Activated CD4-positive, alpha-beta T cell treated with anti-CD3 and anti-CD28 coated beads, Interleukin-2, amount 50 U/mL, for 4 hours (primary cell): ENCODE measurements at places on chromosomes 5 and 9.

GRCh38 chr5:67998709-67999261 lies 216.8 kb upstream of the PIK3R1 start:
- no peak for DNase-seq

GRCh38 chr9:96232539-96233241 lies 69.3 kb downstream of the HSD17B3 start:
- DNase-seq: no peak

DNA sequence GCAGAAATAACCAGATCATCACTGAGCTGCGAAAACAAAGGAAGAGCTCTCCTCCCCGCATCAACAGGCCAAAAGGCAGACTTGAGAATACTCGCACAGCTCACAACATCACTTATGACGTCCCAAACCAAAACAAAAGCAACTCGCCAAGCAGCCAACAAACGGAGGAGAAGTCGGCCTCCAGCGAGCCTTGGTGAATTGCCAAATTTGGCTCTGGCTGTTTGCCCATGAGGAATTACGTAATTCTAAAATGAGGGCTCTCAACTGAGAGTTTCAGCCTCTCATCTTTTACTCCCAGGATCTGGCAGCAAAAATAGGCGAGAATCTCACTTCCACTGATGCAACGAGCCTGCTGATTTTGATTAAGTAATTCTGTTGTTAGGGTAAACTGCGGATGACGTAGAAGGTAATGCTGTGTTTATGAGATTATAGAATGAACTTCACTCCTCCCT lies 51.7 kb upstream of the SEMA6A start:
- DNase-seq: no peak

GRCh38 chr5:172828911-172829431 lies 5.1 kb upstream of the ERGIC1 start:
- no peak for DNase-seq

DNA sequence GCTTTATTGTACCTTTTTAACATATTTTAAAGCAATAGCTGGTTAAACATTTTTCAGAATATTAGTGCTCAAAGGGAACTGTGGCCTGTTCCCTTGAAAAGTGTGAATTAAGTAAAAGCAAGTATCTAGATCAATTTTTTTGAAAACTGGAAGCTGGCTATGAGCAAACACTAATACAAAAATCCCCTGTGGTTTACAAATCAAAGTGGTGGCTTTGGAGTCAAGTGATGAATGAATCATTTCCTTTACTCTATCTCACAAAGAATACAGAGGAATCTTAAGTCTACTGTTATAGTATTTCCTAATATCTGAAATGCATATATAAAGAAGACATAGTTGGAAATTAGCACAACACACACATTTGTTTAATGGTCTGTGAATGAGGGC lies 212.4 kb upstream of the C9orf72 start:
- no peak for DNase-seq

DNA sequence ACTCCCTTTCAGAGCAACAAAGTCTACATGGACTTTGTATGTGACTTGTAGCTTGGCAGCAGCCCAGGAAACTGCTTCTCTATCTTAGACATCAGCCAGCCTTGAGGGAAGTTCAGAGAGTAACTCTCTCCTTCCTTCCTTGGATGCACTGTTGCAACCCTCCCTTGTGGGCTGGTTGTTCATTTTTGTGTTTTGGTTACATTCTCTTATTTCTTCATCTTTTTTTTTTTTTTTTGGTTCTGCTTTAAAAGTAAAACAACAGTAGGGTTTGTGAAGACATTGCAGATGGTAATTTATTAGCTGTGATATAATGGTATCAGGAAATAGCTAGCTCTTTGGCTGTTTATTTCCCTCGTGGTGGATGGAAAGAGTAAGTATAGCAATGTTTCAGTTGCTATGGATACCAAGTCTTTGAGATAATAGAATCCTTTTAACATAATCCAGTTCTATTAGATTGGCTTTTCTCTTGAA lies 97.9 kb upstream of the MAMDC2 start:
- DNase-seq: no peak

DNA sequence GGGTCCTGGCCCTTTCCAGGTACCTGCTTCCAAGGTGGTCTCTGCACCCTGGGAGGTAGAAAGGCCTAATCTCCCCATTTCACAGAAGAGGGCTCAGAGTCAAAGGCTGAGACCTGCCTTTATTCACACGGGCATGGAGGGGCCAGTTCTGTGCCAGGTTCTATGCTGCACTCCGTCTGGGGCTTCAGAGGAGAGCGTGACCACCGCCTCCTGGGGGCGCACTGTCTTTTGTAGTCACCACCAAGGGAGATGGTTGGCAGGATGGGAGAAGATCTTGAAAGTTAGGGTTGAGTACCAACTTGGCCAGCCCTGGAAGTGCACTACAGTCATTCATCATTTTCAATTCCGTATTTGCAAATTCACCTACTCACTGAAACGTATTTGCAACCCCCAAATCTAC lies 23.7 kb upstream of the PRDM12 start:
- no peak for DNase-seq

DNA sequence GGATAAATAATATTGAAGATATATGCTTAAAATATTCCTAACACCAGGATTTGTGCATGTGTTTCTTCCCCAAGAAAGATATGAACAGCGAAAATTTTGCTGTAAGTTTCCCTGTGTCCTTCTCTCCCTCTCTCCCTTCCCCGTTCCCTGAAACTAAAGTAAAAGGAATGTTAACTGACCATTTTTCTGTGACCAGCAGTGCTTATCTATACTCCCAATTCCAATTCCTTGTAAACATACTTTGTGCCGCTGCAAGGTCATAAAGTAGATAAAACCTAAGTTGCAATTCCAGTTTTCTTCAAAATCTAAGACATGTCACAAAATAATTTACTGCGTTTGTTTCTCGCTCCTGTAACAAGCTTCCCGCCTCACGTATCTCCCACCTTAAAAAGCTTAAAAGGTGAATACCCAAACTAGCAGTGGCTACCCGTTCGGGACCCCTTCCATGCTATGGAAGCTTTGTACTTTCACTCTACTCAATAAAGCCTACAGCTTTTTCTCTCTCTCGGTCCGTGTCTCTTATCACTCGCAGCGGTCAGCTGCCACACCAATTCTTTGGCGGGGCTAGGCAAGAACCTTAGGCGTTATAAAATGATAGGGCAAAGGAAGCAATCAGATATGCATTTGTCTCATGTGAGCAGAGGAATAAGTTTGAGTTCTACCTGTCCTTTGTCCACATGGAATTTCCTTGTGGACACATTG lies 1798.0 kb downstream of the EFNA5 start:
- DNase-seq: no peak

DNA sequence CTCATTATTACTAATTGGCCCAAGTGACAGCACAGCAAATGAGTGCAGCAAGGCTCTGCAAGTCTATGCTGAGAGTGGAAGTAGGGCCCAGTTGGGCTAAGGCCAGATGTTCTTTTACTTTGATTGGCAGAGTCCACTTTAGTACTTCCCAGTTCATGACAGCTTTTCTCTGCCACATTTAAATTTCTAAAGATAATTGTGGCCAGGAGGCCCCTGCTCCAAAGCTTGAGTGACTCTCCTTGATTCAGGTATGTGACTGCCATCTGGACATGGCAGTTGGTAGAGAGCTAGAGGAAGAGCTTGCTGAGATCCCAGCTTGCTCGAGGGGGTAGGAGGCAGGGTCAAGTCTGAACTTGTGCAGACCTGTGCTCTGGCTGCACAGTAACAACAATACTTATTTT lies 154.1 kb downstream of the CARTPT start:
- DNase-seq: no peak

DNA sequence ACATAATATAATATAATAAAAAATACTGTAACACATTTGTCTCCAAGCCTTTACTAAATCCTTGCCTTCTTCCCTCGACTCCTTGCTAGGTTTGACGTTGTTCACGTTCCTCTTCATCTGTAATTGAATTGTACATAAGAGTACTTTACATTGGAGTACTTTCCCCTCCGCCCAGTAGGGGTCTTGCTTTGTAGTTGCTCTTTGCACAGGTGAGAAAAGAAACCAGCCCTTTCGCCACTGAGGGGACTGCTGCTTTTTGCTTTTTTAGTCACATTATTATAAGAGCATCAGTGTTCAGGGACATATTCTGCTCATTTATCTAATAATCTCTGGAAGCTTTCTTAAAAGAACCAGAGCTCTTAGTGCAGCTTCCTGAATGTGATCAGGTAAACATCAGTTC lies 115.0 kb downstream of the CETN3 start:
- DNase-seq: no peak

DNA sequence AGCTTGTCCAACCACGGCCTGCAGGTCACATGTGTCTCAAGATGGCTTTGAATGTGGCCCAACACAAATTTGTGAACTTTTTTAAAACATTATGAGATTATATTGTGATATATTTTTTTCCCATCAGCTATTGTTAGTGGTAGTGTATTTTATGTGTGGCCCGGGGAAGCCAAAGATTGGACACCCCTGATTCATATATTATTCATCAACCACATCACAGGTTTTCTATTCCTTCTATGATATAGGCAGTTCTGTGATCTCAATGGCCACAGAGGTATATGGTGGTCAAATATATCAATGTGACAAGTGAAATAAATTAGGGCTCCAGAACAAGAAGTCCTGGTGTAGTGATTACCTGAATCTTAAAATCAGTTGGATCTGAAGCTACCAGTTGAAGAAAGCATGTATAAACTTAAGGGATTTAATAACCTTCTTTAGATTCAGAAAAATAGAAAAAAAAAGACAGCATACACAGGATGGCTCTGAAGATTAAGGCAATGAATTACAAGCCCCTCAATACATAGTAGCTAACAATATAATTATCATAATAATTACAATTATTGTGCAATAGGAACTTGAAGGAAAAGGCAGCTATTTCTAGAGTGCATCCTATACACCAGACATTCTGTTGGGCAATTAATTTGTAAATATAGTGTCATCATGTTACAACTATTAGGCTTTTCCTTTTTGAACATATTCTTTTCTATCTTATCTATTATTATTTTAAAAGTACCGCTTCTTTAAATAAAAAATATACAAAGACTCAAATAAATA lies 530.4 kb upstream of the PTPRD start:
- no peak for DNase-seq

GRCh38 chr5:83204651-83205050 lies 127.3 kb downstream of the XRCC4 start:
- no peak for DNase-seq
